ENCODE measurements at places on chromosomes 3 and 15.
A peak's percentile ranks its signal among the peaks of the same experiment; 100 is the strongest.

GRCh38 chr15:31472636-31473384 lies 146.2 kb downstream of the KLF13 start:
- no peak for DNase-seq

- no peak for DNase-seq
Measured at GRCh38 chr15:57609805-57610529, 18.3 kb downstream of the MYZAP start.

DNA sequence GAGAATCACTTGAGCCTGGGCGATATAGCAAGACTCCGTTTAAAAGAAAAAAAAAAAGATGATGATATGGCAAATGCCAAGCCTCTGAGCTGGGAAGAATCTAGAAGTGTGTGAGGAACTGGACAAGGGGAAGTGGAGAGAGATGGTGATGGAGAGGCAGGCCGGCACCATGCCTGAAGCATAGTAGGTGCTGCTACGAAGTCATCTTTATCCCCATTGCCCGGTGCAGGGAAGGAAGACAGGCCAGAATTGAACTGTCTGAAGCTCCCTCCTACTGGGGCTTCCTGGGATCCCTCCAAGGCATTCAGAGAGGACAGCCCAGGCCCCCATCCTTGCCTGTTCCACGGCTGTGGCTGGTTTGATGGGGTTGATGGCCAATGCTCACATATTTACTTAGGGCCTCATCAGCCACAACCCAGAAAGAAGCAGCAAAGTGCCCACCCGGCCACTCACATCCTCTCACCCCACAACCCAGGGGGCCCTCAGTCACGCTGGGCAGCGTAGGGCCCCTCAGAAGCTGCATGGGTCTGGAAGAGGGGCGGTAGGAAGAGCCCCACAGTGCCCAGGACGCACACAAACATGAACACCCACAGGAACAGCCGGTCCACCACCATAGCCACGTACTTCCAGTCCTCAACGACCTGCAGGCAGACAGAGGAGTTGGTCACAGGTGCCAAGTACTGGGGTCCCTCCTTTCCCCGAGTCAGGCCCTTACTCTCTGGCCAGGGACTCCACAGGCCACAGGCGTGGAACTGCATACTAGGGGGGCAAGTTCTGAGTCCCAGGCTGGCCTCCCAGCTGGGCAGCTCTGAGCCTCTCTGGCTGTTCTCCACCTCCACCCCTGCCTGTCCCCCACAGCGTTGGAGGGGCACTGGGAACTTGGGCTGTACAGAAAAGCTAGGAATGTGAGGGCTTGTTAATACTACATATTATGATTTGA lies 4.1 kb upstream of the CHRNA3 start:
- DNase-seq, result no peak

GRCh38 chr3:72336821-72337479 lies 511.3 kb downstream of the SHQ1 start:
- DNase-seq, result peak; percentile 84

DNA sequence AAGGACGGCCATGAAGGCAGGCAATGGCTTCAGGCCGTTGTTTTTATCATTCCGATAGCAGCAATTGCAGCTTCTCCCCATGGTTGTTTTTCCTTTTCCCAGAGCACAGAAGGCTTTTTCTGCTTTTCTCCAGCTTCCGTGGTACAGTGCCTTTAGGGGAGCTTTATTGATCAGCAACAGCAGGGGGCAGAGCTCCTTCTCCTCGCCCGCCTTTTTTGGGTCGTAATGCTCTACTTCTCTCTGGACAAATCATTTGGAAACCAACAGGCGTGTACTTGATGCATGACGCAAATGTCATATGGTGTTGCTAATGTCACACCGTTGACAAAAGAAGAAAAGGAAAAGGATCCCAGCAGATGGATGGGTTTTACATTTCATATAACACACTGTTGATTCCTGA lies 79.7 kb upstream of the SNRK start:
- no peak for DNase-seq

DNA sequence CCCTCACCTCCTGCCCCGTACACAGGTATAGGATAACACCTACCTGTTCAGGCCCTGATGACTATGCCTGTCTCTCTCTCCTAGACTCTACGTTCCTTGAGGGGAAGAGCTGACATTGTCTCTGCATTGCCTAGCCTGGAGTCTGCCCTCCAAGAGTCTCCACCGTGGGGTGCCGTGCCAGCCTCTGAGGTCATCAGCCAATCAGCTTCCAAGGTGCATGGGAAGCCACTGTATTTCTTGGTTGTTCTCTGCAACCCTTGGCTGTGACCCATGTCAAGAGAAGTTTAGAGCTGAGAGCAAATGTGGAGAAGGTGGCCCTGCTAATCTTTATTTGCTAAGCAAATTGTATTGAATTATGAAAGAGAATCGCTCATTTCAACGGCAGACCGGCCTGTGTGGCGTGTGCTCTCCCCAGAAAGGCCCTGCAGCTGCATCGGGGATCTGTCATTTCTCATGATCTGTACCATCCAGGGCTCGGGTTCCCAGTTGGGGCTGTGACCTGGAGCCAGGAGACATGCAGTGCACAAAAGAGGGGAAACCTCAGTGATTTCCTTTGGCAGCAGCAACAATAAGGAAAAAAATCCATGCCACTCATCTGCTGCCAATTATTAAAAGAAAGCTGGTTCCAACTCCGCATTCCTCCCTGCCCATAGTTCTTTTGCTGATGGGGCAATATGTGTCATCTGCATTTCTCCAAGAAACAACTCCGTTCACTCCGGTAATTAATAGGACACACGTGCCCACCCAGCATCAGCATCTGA lies 182.2 kb downstream of the MEGF11 start:
- DNase-seq, result no peak

GRCh38 chr3:42556089-42556632 lies 25.6 kb downstream of the SEC22C start:
- no peak for DNase-seq

DNA sequence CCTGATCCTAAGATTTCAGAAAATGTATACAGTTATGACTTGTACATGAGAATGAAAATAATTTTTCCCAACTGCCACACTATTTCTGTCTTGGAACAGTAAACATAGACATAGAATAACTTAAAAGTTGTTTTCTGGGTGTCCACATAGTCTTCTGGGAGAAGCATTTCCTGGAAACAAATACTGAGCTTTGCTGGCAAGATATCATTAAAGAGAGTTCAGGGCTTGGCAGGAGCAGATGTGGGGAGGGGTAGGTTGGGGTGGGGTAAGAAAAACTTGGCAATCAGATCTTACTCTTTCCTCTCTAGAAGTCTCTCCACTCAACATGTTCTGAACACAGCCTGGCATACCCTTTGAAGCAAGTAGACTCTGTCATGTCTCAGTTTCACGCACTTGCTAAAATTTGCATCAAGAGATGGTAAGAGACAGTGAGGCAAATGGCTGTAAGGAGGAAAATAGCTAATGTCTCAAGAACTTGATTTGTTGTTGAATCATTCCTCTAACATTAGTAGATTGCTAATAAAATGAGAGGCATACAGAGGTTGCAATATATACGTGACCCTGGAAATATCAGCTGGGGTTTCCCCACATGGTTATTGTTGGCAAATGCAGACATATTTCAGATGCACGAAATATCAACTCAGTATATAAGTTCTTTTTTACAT lies 27.3 kb upstream of the ABI3BP start:
- DNase-seq, result no peak

DNA sequence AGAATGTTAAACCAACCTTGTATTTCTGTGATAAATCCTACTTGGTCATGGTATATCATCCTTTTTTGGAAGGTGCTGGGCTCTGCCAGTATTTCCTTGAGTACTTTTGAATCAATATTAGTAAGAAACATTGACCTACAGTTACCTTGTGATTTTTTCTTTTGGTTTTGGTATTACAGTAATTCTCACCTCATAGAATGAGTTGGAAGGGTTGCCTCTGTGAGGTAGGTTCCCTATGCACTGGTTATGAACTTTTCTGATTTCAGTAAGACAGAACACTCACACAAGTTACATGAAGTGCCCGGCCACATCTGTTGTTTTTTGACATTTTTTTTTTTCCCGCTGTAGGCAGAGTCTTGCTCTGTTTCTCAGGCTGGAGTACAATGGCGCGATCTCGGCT lies 20.0 kb downstream of the PCCB start:
- DNase-seq, result no peak

DNA sequence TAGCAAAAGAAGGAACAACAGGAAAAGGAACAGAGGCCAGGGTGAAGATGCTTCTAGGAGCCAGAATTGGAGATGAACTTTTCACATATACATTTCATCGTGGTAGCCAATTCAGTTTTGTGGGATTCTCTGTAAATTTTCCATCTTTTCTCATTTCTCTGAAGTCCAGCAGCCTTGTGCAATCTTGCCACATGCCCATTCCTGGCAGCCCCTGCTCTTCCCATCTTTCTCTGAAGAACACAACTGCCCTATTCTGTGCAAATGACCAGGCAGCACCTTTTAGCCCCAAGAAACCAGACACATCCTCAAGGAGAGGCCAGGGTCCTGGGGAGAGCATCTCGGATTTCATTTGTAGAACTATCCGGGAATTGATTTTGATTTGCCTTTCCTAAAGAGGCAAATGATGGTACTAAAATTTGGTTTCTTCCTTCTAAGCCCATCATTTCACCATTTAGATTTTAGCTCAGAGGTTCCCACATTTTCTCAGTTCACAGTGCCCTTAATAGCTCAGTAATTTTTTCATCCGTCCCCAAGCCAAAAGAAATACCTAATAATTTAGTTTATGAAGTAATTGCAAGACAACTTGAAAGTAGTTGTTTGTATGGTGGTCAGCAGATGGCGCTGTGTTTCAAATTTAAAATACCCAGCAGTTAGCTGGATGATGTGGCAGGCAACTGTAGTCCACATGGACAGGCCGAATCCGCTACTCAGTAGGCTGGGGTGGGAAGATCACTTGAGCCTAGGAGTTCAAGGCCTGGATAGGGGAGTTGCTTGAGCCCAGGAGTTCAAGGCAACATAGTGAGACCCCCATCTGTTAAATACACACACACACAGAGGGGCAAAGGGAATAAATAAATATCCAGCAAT lies 61.3 kb upstream of the ACKR4 start:
- peak; percentile 52 for DNase-seq
